Psoas muscle (tissue), 8 donors: ENCODE measurements at places on chromosomes 12 and 14. TPM values are rescaled to one million over a fixed set of nuclear protein-coding genes. Genes with fewer than 3 reads are reported as not detected.

DNA sequence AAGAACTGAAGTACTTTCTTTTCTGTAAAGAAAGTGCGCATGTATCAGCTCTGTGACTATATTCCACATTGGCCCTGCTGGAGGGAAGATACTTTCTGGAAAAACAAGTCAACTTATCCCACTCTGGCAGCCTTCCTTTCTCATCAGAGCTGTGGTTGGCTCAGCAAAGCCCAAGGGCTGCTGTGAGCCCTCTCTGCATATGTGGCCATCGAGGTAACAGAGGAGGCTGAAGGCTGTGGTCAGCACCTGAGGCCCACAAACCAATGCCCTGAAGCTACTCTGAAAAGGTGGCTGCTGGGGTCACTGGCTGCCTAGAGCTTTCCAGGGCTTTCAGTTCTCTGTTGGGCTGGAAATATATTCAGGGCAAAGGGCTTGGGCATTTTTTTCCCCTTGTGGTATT lies 70.8 kb upstream of the IGF1 start:
- H3K4me3 ChIP-seq, result no peak overlapping the region
- no peaks in the 10 kb centered on the region for H3K27me3 ChIP-seq
- no peak for DNase-seq
- H3K27ac ChIP-seq, result no peak overlapping the region
- H3K36me3 ChIP-seq, result no peaks in the 10 kb centered on the region

- H3K27me3 ChIP-seq, result no peaks in the 10 kb centered on the region
- no peak overlapping the region for H3K27ac ChIP-seq
- no peaks in the 10 kb centered on the region for H3K36me3 ChIP-seq
- peaks cover 20% of the 10 kb centered on the region for H3K4me1 ChIP-seq
- no peak for DNase-seq
Measured at GRCh38 chr12:52091869-52092268, 12.4 kb downstream of the SMIM41 start.

DNA sequence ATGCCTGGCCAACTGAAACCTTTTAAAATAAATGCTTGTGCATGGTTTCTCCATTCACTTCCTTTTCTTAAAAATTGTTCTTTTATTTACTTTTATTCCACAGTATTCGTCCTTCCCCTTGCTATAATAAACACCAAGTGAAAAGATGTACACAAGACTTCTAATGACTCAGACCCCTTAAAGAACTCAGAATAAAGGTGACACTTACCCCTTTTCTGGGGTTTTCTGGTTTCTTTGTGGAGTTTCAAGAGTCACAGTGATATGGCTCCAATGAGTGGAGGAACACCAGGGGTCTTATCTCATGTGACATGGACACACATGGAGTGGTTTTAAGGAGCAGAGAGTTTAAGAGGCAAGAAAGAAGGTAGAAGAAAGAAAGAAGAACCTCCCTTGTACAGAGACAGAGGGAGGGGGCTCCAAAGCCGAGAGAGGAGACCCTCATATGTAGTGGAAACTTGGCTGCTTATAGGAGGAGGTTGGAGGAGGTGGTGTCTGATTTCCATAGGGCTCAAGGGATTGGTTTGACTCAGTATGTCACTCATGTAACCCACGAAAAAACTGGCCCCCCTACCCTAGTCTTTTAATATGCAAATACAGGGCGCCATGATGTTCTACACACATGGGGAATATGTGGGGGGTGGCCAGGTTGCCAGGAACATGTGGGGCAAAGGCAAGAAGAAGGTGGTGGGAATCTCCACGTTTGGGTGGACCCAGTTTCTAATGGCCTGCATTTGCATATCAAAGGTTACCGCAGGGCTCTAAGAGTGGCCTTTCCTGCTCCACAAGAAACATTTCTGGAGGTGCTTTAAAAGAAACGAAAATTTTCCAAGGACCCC lies 22.1 kb upstream of the CD69 start:
- no peaks in the 10 kb centered on the region for H3K27me3 ChIP-seq
- no peaks in the 10 kb centered on the region for H3K4me1 ChIP-seq
- no peak overlapping the region for H3K4me3 ChIP-seq
- no peak overlapping the region for H3K27ac ChIP-seq
- DNase-seq, result no peak

GRCh38 chr14:43407706-43408105 lies 1099.4 kb downstream of the FSCB start:
- H3K36me3 ChIP-seq, result no peaks in the 10 kb centered on the region
- no peak overlapping the region for H3K27ac ChIP-seq
- H3K4me1 ChIP-seq, result peaks cover 7% of the 10 kb centered on the region
- H3K27me3 ChIP-seq, result no peaks in the 10 kb centered on the region
- DNase-seq, result no peak

- DNase-seq, result no peak
- no peaks in the 10 kb centered on the region for H3K27me3 ChIP-seq
- no peak overlapping the region for H3K4me3 ChIP-seq
- no peaks in the 10 kb centered on the region for H3K36me3 ChIP-seq
- no peak overlapping the region for H3K27ac ChIP-seq
- no peaks in the 10 kb centered on the region for H3K4me1 ChIP-seq
Measured at GRCh38 chr12:112941528-112942335, 3.5 kb downstream of the OAS3 start.

- no peaks in the 10 kb centered on the region for H3K36me3 ChIP-seq
- no peak overlapping the region for H3K27ac ChIP-seq
- no peak for DNase-seq
- no peaks in the 10 kb centered on the region for H3K4me1 ChIP-seq
Measured at GRCh38 chr12:100528471-100529127, 44.9 kb upstream of the GAS2L3 start.

DNA sequence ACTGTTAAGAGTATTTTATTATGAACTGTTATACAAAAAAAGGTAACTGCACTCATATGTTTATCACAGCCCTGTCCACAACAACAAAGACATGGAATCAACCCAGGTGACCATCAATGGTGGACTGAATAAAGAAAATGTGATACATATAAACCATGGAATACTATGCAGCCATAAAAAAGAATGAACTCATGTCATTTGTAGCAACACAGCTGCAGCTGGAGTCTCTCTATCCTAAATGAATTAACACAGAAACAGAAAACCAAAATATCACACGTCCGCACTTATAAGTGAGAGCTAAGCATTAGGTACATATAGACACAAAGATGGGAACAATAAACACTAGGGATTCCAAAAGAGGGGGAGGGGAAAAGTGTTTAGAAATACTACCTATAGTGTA lies 95.8 kb downstream of the BCAT1 start:
- H3K4me1 ChIP-seq, result no peaks in the 10 kb centered on the region
- no peak for DNase-seq

DNA sequence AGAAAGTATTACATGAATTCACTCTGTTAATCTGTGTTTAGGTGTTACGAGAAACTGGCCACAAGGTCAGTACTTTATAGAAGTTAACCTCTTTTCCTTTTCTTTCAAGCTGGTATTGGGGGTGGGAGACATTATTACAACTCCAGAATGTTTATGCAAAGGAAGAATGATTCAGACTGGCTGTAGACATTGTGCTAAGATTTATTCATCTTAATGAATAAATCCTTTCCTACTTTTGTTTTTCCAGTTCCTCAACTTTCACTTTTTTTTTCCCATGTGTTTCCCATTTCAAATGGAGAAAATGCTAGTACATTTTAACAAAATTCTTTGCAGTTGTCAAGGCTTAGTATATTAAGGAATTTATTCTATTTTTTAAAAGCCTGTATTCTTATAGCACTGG lies 1.3 kb downstream of the OTOGL start:
- no peaks in the 10 kb centered on the region for H3K36me3 ChIP-seq
- no peak overlapping the region for H3K4me3 ChIP-seq

DNA sequence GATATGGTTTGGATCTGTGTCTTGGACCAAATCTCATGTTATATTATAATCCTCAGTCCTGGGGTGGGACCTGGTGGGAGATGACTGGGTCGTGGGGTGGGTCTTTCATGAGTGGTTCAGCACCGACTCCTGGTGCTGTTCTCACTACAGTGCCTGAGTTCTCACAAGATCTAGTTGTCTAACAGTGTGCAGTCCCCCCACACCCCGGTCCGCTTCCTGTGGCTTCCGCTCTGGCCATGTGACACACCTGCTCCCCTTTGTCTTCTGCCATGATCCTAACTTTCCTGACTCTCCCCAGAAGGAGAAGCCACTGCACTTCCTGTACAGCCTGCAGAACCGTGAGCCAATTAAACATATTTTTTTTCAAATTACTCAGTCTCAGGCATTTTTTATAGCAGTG lies 1262.2 kb downstream of the TMEM121 start:
- no peaks in the 10 kb centered on the region for H3K36me3 ChIP-seq
- no peaks in the 10 kb centered on the region for H3K27me3 ChIP-seq
- H3K4me1 ChIP-seq, result no peaks in the 10 kb centered on the region
- no peak for DNase-seq
- H3K4me3 ChIP-seq, result no peak overlapping the region

DNA sequence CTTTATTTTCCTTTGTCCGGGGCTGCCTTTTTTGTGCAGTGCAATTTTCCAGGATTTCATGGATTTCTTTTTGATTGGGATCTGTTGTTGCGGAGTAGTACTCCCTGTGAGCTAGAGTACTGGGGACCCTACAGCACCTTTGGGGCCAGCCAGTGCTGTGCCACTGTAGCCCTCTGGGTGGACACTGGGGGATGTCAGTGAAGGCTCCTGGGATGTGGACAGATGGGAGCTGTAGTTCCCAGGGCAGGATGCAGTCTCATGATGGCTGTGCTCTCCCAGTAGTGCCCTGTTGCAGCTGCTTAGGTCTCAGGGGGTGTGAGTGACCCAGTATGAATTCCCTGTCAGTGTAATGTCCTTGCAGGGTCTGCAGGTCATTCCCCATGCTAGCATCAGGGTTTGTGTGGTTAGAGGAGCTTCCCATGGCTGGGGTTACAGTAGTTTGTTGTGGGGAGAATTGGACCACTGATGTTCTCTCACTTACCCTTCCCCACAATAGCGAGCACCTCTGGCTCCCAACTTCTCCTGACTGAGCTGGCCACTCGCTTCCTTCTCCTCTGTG lies 72.2 kb downstream of the BRMS1L start:
- DNase-seq, result no peak
- no peak overlapping the region for H3K27ac ChIP-seq
- no peaks in the 10 kb centered on the region for H3K36me3 ChIP-seq
- no peaks in the 10 kb centered on the region for H3K27me3 ChIP-seq
- H3K4me3 ChIP-seq, result no peak overlapping the region
- no peaks in the 10 kb centered on the region for H3K4me1 ChIP-seq

DNA sequence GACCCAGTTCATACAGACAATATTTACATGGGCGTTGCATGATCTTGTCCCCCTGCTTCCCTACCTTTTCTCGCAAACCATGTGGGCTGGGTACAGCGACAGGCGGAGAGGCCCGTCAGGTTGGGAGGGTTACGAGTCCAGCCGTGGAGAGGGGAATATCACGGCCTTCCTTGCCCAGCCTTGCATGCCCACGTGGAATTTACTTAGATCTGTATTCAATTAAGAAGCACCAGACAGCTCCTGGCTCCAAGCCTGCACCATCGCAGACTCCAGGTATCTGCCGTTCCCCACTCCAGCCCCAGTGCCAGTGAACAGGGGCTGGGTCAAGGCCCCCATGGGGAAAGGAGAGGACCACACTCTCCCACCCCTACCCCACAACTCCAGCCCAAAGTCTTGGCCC lies 29.8 kb downstream of the BCL11B start:
- H3K27me3 ChIP-seq, result no peaks in the 10 kb centered on the region
- H3K4me3 ChIP-seq, result no peak overlapping the region
- H3K27ac ChIP-seq, result no peak overlapping the region
- no peak for DNase-seq
- no peaks in the 10 kb centered on the region for H3K4me1 ChIP-seq

DNA sequence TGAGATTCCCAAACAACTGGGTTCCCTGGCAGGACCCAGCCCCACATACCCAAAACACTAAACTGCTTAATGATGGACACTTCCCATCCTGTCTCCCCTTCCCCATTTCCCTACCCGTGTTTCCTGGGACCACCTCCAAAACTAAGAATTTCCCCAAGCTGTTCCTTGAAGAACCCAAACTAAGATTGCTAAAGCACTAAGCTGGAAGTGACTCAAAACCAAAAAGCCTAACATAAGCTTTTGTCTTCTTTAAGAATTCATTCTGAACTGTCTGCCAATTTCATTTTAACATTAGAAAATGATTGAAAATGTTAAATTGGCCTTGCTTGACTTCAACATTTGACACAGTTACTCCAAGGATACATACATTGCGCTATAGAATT lies 29.5 kb upstream of the STAB2 start:
- no peaks in the 10 kb centered on the region for H3K36me3 ChIP-seq
- no peak overlapping the region for H3K4me3 ChIP-seq
- H3K27me3 ChIP-seq, result no peaks in the 10 kb centered on the region

- H3K4me3 ChIP-seq, result no peak overlapping the region
- H3K4me1 ChIP-seq, result no peaks in the 10 kb centered on the region
- H3K36me3 ChIP-seq, result peaks cover 23% of the 10 kb centered on the region
Measured at GRCh38 chr12:40287369-40287975, 62.7 kb downstream of the LRRK2 start.

DNA sequence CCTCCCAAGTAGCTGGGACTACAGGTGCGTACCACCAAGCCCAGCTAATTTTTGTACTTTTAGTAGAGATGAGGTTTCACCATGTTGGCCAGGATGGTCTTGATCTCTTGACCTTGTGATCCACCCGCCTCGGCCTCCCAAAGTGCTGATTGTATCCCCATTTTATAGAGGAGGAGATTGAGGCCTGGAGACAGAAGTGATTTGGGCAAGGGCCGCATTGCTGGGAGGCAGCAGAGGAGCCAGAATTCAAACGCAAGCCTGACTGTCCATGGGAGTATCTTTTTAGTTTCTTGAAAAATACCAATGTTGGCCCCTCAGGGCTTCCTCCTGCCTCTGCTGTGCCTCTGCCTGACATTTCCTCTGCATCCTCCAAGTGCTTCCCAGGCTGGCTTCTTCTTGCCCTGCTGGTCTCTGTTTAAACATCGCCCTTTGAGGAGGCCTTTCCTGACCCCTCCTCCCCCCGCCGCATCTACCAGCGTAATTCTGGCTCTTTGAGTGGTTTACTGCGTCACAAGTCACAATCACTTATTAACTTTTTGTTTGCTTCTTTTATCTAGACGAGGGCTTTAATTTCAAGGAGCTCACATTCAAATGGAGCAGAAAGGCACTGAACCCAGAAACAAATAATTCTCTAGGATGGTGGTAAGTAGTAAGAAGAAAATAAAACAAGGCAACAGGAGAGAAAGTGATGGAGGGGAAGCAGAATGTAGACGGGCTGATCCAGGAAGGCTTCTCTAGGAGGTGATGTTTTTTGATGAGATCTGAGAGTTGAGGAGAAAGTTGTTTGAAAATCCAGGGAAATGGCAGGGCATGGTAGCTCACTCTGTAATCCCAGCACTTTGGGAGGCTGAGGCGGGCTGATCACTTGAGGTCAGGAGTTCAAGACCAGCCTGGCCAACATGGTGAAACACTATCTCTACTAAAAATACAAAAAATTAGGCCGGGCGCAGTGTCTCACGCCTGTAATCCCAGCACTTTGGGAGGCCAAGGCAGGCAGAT lies 91.0 kb upstream of the MED13L start:
- peaks cover 7% of the 10 kb centered on the region for H3K4me1 ChIP-seq
- H3K36me3 ChIP-seq, result no peaks in the 10 kb centered on the region
- H3K4me3 ChIP-seq, result no peak overlapping the region
- no peak for DNase-seq

GRCh38 chr12:59403259-59403932 lies 192.4 kb upstream of the SLC16A7 start:
- H3K27ac ChIP-seq, result no peak overlapping the region
- H3K4me3 ChIP-seq, result no peak overlapping the region
- no peaks in the 10 kb centered on the region for H3K27me3 ChIP-seq

The DAO gene
- total RNA-seq, result not detected
